ENCODE measurements at places on chromosomes 6 and 20.

GRCh38 chr6:90028995-90029635 lies 134.8 kb downstream of the GJA10 start:
- no peak for DNase-seq

DNA sequence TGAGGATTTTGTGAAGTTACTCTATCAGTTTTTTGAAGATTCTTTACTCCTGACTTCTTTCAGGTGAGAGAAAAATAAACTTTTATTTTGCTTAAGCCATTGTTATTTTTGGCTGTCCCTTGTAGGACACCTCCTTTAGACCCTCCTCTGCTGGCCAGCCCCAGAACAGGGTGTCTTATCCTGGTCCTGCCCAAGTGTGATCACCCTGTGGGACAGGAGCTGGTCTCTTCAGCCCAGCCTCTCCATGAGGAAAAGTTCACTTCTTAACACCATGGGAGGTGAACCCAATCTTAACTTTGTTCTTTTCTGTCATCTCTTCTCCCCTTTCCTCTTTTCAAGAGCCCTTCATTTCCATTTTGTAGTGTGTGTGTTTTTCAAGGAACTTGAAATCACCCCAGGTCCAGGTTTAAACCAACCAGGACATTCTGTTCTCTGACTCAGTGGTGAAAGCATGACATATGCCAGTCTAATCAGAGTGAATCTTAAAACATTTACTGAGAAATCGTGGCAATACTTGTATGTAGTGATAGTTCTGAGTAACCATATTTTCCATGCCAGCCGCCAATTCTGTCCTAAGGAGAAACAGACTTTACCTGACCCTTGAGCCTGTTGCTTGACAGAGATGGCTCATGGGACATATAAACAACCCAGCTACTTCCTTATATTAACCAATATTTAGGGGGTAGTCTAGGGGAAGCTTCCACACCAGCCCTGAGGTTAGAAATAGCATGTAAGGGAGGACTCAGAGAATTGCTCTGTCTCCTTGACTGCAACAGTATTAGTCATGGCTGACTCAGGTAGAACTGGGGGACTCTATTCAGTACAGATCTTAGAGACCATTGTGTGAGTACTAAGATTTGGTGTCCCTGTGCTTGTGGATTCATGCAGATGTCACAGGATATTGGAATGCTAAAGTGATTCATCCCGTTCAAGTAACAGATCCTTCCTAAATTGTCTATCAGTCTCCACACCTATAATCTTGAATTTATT lies 48.8 kb downstream of the FLRT3 start:
- DNase-seq, result no peak

DNA sequence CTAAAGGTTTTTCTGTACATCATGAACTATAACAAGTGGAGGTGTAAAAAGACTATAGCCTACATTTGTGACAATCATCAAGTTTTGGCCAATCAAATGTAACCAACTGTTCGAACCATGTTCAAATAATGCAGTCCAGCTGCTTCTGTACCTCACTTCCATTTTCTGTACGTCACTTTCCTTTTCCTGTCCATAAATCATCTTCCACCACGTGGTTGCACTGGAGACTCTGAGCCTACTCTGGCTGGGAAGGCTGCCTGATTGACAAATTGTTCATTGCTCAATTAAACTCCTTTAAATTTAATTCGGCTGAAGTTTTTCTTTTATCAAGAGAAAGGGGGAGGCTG lies 270.4 kb upstream of the JARID2 start:
- DNase-seq, result no peak

- no peak for DNase-seq
Measured at GRCh38 chr20:46056970-46057855, 28.2 kb downstream of the SLC12A5 start.

GRCh38 chr20:32386091-32386490 lies 28.0 kb downstream of the ASXL1 start:
- DNase-seq, result no peak

GRCh38 chr6:137488150-137489045 lies 5.8 kb downstream of the OLIG3 start:
- DNase-seq, result no peak

GRCh38 chr20:40441771-40442170 lies 247.3 kb downstream of the MAFB start:
- DNase-seq, result no peak

GRCh38 chr20:50471231-50471630 lies 39.0 kb upstream of the PTPN1 start:
- no peak for DNase-seq

DNA sequence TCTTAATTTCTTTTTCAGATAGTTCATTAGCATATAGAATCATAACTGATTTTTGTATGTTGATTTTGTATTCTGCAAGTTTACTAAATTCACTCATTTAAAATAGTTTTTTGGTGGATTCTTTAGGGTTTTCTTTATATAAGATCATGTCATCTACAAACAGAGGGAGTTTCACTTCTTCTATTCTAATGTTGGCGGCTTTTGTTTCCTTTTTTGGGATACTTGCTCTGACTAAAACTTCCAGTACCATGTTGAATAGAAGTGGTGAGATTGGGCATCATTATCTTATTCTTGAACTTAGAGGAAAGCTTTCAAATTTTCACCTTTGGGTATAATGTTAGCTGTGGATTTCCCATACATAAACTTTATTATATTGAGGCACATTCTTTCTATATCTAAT lies 296.9 kb downstream of the BCKDHB start:
- DNase-seq, result no peak

DNA sequence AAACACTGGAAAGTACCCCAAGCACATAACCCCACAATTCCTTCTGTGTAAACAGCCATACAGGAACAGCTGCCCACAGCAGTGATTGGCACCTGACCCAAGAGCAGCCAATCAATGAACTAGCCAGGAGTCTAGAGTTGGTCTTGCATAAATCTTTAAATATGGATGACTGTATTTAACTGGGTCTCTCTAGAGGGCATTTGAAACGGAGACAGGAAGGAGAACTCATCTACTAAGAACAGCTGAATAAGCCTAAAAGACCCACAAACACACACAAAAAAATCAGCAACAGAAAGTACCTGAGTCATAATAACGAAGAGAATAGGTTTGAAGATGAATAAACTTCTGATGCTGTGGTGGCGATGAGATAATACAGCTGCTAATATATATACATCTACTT lies 49.0 kb upstream of the ASF1A start:
- DNase-seq, result no peak

DNA sequence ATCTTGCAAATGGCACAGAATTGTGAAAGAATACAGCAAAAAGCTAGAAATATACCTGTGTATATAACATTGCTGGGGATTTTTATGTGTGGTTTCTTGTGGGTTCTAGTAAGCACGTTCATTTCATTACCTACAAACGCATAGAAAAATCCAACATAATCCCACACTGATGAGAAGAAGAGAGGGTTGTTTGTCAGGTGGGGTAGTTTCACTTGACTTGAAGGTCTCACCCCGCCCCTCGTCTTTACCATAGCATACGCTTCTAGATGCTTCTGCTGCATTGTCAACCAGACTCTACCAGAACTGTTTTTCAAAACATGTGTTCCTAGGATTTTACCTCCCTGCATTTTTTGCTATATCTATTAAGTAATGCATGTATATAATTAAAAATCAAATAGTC lies 284.1 kb upstream of the TAB2 start:
- DNase-seq, result no peak

- no peak for DNase-seq
Measured at GRCh38 chr6:154981079-154981870, 13.8 kb upstream of the TIAM2 start.

DNA sequence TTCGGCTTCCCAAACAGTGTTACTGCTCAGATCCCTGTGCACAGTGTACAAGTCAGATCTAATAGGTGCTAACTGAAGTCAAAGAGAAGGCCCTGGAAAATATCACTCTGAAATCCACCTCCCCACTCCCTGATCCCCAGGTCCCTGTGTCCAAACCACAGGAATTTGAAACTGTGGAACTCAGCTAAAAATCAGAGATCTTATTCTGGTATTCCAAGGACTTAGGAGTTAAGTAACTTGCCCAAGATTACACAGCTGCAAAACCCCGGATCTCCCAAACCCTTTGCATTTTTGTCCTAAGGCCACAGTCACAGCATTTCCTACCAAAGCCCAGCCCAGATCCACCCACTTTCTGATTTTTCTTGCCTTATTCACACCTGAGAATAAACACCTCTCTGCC lies 32.3 kb upstream of the SLC23A2 start:
- no peak for DNase-seq

DNA sequence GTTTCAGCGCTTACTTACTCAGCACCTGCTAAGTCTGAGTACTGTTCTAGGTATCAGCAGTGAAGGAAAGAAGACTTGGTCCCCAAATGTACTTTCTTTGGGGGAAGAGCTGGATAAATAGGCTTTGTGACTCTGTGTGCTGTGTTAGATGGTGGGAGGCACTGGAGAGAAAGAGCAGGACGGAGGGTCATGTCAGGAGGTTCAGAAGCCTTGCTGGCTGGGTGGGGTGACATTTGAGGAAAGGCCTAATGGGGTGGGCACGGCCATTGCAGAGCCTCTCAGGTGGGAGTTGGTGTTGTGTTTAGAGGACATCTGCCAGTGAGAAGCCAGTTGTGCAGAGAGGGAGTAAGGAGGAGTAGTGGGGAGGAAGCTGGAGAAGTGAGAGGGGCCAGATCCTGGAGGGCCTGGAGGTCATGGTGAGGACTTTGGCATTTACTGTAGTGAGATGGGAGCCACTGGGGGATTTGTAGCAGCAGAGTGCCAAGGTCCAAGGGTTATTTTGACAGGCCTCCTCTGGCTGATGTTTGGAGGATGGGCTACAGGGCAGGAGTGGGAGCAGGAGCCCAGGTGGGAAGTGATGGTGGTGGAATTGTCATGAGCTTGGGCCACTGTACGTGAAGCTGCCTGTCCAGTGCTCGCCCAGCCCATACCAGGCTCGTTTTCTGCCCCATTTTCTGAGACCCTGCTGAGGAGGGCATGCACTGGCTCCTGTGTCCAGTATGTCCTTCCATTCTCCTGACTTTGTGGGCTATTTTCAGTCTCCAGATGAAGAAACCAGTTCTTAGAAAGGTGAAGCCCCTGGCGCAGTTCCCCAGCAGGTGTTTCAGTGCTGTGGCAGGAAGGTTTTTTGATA lies 886 bp downstream of the SDCBP2 start:
- no peak for DNase-seq

GRCh38 chr6:125303512-125303854 lies 1.7 kb upstream of the HDDC2 start:
- no peak for DNase-seq

GRCh38 chr6:131733376-131734016 lies 22.7 kb upstream of the CTAGE9 start:
- no peak for DNase-seq

DNA sequence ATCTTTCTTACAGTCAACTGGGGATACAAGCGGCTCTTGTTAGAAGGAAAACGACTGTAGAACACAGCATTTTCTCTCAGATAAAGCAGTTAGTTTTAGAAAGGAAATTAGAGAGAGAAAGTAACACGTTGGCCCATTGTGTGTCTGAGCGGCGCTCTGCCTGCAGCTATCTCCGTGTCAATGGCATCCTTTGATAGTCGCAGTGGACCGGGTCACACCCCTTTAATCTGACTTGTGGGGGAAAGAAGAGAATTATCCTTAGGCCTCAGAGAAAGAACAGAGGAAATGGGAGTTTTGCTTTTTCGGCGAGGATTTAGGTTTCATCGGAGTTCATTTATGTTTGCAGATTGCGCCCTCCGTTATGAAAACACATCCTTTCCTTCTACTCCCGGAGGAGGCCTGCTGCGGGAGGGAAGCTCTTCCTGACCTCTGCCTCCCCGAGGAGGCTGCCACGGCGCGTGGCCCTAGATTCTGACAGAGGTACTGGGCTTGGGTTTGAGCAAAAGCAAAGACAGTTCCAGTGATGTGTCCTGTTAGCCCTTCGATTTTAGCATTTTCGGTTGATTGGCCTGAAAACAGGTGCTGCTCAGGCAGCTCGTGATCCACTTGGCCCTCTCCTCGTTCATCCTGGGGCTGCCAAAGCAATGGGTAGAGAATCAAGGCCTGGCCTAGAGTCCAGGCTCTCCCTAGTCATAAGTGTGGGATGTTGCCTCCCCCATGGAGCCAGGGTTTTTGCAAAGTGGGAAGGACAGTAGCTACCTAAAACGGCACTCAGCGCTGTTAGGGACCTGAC lies 74.9 kb downstream of the ZDHHC14 start:
- DNase-seq, result no peak

DNA sequence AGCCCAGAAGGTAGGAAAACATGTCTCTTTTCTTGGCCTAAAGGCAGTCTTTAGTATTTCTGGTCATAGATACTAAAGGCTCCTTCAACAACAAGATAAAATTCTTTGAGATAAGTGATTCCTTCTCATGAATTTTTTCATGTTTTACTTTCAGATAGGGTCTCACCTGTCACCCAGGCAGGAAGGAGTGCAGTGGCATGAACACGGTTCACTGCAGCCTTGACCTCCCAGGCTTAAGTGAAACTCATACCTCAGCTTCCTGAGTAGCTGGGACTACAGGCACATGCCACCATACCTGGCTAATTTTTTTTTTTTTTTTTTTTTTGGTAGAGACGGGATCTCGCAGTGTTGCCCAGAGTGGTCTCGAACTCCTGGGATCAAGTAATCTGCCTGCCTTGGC lies 9.1 kb downstream of the PNLDC1 start:
- no peak for DNase-seq

DNA sequence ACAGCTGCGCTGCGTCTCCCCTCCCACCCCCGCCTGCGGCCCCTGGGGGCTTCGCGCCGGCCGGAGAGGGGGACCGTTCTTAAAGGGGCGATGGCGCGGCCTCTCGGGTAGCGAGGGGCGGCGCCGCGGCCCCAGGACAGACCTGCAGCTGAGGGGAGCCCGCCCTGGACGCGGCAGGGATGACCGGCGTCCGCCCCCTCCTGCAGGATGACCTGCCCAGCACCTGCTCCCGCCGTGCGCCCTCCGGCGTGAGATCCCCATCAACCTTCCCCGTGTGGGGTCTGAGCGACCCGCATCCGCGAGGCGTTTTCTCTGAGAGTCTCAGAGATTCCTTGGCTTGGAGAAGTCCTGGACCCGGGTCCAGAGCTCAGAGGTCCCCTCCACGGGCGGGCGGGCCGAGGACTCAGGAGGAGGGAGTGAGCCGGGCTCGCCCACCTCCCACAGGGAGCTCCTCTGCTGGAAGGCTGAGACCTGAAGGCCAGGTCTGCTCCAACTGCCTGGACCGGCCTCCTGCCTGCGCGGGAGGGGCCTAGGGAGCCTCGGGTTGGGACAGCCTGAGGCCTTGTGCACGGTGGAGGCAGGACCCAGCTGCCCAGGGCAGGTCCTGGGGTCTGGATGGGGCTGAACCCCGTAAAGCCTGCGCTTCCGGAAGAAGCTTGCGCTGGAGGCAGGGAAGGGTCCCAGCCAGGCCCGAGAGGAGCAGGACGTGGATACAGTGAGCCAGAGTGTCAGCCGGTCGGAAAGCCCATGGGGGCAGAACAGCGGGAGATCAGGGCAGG lies 532 bp upstream of the NKAIN4 start:
- DNase-seq, result no peak
